A673 (cell line): ENCODE measurements at places on chromosomes 3 and 15. TPM values are rescaled to one million over a fixed set of nuclear protein-coding genes. Genes with fewer than 3 reads are reported as not detected.

DNA sequence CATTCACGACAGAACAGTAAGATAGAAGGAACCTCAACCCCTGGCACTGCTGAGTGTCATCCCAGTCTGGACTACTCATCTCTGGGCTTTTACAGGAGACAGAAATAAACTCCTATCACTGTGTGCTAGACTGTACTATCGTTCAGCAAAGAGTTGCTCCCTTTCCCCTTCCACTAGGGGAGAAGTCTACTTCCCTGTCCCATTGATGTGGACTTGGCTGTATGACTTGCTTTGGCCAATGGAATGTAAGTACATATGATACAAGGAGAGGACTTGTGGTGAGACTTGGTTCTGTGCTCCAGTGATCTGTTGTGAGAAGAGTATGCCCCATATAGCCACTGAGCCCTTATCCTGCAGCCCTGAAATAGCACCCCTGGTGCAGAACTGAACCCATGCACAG is 5.3 kb upstream of the KIF7 start:
- H3K4me3 ChIP-seq = no peak overlapping the region
- no peak for DNase-seq
- peaks cover 3% of the 10 kb centered on the region for H3K4me1 ChIP-seq
- H3K27ac ChIP-seq = no peak overlapping the region
- peaks cover 10% of the 10 kb centered on the region for H3K27me3 ChIP-seq
- no peaks in the 10 kb centered on the region for H3K36me3 ChIP-seq

DNA sequence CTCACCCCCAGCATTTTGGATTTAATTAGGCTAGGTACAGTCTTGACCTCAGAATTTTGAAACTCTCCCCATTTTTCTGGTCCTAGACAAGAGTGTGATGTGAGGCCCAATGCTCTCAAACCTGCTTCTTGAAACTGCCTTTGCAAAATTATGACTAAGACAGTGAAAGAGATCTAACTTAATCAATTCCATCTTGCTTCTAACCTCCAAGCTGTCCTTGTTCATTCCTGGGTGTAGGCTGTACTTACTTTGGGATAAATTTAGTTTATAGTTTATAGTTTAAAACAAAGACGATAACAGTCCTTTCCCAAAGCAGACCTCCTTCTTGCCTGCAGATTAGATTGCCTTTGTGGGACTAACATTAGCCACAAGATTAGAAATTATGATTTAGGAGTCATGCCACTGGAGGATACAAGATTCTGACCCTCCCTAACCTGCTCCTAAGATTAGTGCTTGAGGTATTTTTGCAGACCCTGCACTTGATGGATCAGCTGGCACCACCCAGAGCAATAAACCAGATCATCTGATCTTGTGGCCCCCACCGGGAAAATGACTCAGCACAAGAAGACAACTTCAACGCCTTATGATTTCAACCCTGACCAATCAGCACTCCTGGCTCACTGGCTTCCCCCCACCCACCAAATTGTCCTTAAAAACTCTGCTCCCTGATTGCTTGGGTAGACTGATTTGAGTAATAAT is 59.6 kb downstream of the CD200R1L start:
- peaks cover 8% of the 10 kb centered on the region for H3K27me3 ChIP-seq
- no peak overlapping the region for H3K4me3 ChIP-seq
- no peak overlapping the region for H3K27ac ChIP-seq
- no peaks in the 10 kb centered on the region for H3K36me3 ChIP-seq

GRCh38 chr15:37339856-37340255 is 239.5 kb upstream of the MEIS2 start:
- H3K27ac ChIP-seq = no peak overlapping the region
- no peaks in the 10 kb centered on the region for H3K4me1 ChIP-seq
- no peak overlapping the region for H3K4me3 ChIP-seq
- H3K27me3 ChIP-seq = no peaks in the 10 kb centered on the region
- H3K36me3 ChIP-seq = no peaks in the 10 kb centered on the region

DNA sequence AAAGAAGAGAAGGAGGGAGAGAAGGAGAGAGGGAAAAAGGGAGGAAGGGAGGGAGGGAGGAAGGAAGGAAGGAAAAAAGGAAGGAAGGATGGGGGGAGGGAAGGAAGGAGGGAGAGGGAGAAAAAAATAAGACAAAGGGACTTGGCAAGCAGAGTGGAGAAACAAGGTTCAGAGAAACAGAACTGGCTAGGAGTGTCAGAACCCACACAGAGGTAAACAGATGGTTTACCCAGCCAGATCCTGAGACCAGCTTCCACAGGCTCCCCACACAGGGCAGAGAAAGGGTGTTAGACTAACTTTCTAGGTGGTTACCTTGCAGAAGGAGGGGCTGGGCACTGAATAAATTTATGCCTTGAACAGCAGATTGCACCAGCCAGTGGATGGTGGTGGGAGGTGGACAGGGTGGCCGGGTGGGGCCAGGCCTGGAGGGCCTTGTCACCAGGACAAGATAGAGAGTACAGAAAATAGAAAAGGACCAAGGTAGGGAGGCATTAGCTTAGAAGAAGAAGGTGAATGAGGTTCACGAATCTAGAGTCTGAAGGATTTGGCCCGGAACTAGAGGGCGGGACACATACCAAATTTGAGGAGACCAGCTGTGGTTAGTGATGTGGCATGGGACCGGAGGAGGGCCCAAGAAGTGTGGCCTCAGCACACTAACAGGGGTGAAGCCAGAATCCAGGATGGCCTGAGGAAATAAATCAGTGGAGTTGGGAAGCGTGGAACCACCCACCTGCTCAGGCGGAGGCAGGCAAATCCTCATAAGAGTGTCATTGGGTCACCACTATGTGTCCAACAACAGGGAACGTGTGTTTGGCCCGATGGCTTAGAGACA is 1.2 kb upstream of the TM4SF1 start:
- no peaks in the 10 kb centered on the region for H3K4me1 ChIP-seq
- no peak overlapping the region for H3K27ac ChIP-seq
- H3K36me3 ChIP-seq = no peaks in the 10 kb centered on the region
- no peak for DNase-seq

- no peak overlapping the region for H3K4me3 ChIP-seq
- H3K4me1 ChIP-seq = no peaks in the 10 kb centered on the region
- no peaks in the 10 kb centered on the region for H3K27me3 ChIP-seq
- no peaks in the 10 kb centered on the region for H3K36me3 ChIP-seq
- no peak for DNase-seq
These were observed 55.3 kb downstream of the CDCP1 start for GRCh38 chr3:45090855-45091254.

GRCh38 chr3:12663936-12664908 is at the start of gene RAF1:
Gene RAF1, minus strand, starts transcription at chr3:12664117. Its CDS starts 45,396 bp downstream, at chr3:12618721.
- peak within 1 kb of the TSS; percentile 89 for H3K4me3 ChIP-seq
- H3K4me1 ChIP-seq = peaks cover 28% of the 10 kb centered on the region
- peak within 1 kb of the TSS; percentile 100 for H3K27ac ChIP-seq
- no peaks in the 10 kb centered on the region for H3K27me3 ChIP-seq
- peak; percentile 99 for DNase-seq
- H3K36me3 ChIP-seq = no peaks in the 10 kb centered on the region

DNA sequence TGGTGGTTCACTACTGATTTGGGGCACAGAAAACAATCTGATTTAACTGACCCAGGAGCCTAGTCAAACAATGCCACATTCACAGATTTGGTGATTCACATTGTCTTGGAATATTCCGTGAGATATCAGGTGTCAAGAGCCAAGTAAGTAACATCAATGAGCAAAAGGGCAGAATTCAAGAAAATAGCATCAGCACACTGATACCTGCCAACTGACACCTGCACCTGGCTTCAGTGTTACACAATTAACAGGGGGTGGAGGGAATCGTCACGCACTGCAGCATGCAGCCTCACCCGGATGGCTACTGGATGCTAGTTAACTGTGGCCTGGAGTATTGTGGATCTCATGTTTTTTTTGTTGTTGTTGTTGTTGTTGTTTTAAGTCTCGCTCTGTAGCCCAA is 17.6 kb downstream of the CCNL1 start:
- no peak for DNase-seq
- H3K27me3 ChIP-seq = no peaks in the 10 kb centered on the region
- no peak overlapping the region for H3K27ac ChIP-seq
- peaks cover 35% of the 10 kb centered on the region for H3K36me3 ChIP-seq

- no peak overlapping the region for H3K27ac ChIP-seq
- no peak overlapping the region for H3K4me3 ChIP-seq
- peaks cover 67% of the 10 kb centered on the region for H3K27me3 ChIP-seq
- no peak for DNase-seq
- no peaks in the 10 kb centered on the region for H3K4me1 ChIP-seq
These were observed 14.4 kb downstream of the FGD5 start for GRCh38 chr3:14832975-14833722.

GRCh38 chr3:197181741-197182140 is 116.7 kb downstream of the DLG1 start:
- H3K36me3 ChIP-seq = no peaks in the 10 kb centered on the region
- DNase-seq = peak; percentile 38
- H3K27ac ChIP-seq = no peak overlapping the region
- no peaks in the 10 kb centered on the region for H3K27me3 ChIP-seq

GRCh38 chr3:194824100-194824499 is 138.4 kb downstream of the FAM43A start:
- H3K4me1 ChIP-seq = no peaks in the 10 kb centered on the region
- no peaks in the 10 kb centered on the region for H3K36me3 ChIP-seq
- H3K27ac ChIP-seq = no peak overlapping the region
- no peaks in the 10 kb centered on the region for H3K27me3 ChIP-seq

SAMMSON gene
- total RNA-seq = not detected in 2 replicates

SMCO1 gene
- not detected in 2 replicates for total RNA-seq

CHAC1 gene
- 11.6 and 26.8 TPM in 2 replicates for total RNA-seq
